ENCODE measurements at places on chromosomes 16 and 17.

DNA sequence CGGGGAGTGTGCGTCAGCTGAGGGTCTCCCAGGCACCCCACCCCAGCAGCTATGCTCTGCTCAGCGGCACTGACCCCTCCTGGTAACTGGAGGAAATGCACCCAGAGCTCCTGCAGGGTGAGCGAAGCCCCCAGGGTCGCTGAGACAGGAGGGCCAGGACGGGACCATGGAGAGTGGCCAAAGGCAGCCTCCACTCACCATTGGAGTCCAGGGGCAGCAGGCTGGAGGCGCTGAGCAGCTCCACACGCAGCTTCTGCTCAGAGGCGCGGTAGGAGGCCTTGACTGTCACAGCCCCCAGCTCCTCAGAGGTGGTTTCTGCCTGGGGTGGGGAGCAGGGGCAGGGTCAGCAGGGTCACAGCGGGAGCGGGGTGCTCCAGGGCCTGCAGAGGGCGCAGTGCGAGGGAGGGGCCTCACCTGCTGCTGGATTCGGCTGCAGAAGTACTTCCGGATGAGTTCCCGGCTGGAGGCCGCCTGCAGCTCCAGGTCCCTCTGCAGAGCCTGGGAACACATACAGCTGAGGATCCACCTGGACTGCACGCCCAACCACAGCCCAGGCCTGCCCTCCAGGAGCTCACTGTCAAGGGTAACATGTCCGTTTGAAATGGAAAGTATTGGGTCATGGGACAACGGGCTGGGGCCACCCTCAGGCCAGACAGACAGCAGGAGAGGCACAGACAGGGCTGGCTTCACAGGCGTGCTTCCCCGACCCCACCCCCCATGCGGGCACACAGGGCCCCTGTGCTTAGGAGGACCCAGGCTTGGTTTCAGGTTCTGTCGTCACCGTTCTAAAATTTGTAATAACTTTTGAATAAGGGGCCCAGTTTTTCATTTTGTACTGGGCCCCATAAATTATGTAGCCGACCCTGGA, 13.8 kb downstream of the UNC13D start:
- DNase-seq, result no peak

DNA sequence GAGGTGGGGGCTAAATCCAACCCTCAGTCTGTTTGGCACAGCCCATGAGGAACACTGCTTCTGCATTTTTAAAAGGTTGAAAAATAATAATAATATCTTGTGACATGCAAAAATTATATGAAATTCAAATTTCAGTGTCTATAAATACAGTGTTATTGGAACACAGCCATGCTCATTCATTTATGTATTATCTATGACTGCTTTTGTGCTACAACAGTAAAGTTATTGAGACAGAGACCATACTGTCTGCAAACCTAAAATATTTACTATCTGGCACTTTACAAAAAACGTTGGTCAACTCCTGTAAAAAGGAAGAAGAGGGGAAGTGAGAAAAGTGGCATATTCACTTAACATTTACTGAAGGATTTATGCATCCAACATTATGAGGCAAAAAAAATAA, 3.1 kb downstream of the ABCA5 start:
- DNase-seq, result no peak

DNA sequence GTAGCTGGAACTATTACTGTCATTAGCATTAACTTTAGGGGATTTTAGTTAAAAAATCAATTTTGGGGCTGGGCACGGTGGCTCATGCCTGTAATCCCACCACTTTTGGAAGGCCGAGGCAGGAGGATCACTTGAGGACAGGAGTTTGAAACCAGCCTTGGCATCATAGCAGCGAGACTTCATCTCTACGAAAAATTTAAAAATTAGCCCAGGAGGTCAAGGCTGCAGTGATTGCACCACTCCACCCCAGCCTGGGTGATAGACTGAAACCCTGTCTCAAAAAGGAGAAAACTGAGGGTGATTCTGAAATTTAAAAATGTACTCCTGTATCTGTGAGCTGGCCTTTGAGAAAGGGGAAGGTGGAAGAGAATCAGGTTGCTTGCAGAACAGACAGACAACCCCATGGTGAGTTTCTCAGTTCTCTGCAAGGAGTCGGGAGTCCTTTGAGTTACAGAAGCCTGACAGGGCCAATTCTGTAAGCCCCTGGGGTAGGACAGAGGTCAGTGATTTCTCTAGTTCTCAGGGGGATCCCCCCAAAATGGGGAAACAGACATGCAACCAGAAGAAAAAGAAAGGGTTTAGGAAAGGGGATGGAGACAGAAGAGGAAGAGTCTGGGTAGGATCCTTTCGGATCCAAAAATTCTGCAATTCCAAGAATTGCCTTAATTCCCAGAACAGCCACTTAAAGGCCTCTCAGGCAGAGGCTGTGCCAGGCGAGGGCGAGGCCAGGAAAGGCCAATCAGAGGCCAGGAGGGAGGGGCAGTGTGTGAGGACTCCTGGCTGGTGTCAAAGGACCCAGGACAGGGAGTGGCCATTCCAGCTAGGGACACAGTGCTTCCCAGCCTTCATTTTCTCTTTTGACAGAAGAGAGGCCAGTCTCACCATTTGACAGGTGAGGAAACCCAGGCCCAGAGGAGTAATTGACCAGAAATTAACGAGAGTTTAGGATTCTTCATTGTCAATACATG, 6.7 kb downstream of the NUPR1 start:
- DNase-seq, result no peak

- no peak for DNase-seq
Observed at GRCh38 chr17:83029571-83029970, 49.8 kb upstream of the METRNL start.

- DNase-seq, result no peak
Observed at GRCh38 chr16:70018254-70018653, 67.1 kb downstream of the CLEC18A start.

DNA sequence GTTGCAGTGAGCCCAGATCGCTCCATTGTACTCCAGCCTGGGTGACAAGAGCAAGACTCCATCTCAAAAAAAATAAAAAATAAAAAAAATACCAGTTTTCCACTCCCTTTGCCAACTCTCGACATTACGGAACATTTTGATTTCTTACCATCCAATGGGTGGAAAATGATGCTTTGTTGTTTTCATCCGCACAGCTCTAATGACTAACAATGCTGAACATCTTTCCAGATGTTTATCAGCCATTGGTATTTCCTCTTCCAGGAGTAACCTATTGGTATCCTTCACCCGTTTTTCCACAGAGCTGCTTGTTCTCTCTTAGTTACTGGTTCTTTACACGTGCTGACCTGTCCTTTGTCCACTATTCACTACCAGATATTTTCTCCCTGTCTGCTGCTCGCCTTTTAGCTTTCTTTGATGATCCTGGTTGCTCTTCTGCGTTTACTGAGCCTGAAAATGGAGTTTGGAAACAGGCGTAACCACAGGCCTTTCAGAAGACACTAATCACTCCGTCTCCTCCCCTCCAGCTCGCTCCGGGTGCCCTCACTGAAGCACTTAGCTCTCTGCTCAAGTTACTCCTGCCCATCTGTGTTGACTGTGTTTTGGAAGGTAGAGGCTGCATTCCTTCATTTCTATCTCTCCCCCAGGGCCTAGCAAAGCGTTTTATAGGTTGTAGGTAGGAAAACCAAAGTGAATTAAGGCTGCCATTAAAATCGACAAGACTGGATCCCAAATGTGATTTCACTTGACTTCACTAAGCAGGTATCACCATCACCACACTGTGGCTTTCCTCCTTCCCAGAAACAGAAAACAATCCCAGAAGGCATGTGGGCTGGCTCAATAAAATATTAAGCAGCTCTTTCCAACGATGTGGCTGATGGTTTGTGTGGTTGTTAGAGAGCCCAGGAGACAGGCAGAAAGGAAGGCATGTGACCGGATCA, 8.9 kb downstream of the SHPK start:
- DNase-seq, result no peak

DNA sequence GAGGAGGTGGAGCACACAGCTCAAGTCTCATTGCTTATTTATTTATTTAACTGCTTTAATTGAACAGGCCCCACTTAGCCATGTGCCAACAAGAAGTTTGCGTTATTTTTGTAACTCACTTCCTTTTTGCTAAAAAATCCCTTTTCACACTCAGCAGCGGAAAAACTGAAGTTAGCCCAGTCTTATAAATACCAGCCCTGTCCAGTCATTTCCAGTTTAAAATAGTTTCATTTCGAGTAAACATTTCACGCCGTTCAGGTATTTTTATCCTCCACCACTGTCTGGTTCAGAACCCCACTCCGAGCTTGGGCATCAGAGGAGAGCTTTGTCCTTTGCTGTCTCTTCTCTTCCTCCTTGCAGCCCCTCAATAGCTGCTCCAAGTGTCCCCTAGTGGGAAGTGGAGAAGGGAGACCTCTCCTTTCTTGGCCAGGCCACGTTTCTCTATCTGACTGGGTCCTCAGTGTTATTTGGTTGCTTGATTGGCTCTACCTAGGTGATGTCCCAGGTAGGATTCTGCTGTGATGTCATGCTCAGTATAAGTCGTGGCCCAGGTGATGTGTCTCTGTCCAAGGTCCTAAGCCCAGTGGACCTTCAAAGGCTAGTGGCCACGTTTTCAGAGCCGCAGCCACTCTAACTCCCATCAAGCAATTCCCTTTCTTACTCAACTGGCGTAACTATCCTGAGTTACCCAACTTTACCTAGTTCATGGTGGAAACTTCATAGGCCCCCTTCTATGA, 53.0 kb upstream of the GAS7 start:
- no peak for DNase-seq
